ENCODE measurements at places on chromosomes 16 and 17. TPM values are rescaled to one million over a fixed set of nuclear protein-coding genes. Genes with fewer than 3 reads are reported as not detected.
A peak's percentile ranks its signal among the peaks of the same experiment; 100 is the strongest.

GRCh38 chr17:4721203-4722135, 9.8 kb upstream of the MED11 start:
- peak; percentile 61 for DNase-seq

- no peak for DNase-seq
These were observed 85.7 kb upstream of the XYLT1 start for GRCh38 chr16:17556276-17557052.

GNAO1 gene
- not detected for total RNA-seq

GRCh38 chr16:77324729-77325128, 110.1 kb downstream of the ADAMTS18 start:
- no peak for DNase-seq

TP53TG3B gene
- total RNA-seq: not detected

- DNase-seq: no peak
These were observed 29.0 kb downstream of the NUP93 start for GRCh38 chr16:56758930-56759329.

DNA sequence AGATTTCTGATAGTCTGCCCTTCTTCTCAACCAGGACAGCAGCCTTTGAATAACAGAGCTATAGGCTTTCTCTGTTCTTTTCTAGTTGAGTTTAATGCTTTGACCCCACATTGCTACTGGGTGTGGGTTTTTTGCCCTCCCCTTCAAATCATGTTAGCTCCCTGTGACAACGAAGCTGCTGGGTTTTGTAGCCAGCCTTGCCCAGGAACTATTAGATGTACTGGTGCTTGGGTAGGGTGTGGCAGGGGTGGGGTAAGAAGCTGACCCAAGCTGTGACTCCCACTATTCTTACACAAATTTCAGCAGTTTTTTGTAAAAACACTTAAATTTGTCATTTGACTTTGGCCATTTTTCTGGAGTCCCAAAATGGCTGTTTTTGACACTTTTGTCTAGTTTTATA, 69.7 kb downstream of the NLK start:
- DNase-seq: no peak

GRCh38 chr17:29177871-29178749, 2.1 kb downstream of the MYO18A start:
- no peak for DNase-seq

GRCh38 chr17:63881935-63882601, at the start of gene GH2:
Gene GH2, minus strand, starts transcription at chr17:63881944. Its CDS starts 143 bp downstream, at chr17:63881801.
- DNase-seq: peak; percentile 22

SPOP gene
- total RNA-seq: 32.0 TPM

GRCh38 chr17:18932360-18933055, 19.5 kb upstream of the SLC5A10 start:
- DNase-seq: no peak

DNA sequence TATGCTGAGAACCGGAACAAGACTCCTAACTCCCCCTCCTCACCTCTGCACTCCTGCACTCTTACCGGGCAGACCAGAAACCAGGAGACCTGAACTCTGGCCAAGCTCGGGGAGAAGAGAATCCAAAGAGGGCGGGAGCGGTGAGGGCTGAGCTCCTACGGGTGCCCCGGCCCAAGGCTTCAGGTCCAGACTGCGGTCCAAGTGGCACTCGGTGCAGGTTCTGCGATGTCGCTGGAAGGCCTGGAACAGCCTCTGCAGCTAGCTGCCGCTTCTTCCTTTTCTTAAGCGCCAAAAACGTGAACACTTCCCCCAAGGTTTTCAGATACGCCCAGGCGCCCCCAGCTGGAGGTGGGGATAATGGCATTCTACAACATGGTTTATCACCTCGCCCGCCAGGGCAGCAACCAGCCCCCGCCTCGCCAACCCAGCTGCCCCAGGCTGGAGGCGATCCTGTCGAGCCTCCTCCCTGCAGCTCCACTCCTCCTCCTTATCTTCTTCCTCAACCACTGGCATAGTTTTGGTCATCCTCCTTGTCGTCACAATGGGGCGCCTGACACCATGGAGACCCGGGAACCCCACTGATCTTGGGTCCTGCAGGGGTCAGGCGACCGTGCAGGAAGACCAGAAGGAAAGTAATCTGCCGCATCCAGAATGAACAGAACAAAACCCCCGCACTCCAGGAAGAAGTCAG, 1735.9 kb downstream of the TP53TG3F start:
- no peak for DNase-seq

GRCh38 chr17:65942592-65942991, 249.3 kb downstream of the CEP112 start:
- peak; percentile 45 for DNase-seq

PLK1 gene
- 102 TPM for total RNA-seq

CTRB1 gene
- total RNA-seq: not detected

TSPOAP1 gene
- total RNA-seq: 0.06 TPM

DNA sequence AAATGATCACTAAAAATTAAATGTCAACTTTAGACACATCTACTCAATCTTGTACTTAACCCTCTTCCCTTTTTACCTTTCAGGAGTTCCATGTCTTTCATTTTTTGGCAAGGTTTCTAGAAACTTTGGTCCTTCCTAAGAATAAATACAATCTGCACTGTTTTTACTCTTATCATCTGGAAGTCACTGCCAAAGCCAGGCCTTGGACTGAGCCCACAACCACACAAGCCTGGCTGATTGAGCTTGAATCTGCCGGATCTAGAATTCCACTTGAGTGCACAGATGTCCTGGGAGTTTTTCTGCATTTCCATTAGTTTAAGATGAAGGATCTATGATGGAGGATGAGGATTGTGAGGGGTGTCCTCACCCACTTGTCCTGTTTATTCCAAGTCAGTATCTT, 126.1 kb downstream of the VPS53 start:
- DNase-seq: no peak

DNA sequence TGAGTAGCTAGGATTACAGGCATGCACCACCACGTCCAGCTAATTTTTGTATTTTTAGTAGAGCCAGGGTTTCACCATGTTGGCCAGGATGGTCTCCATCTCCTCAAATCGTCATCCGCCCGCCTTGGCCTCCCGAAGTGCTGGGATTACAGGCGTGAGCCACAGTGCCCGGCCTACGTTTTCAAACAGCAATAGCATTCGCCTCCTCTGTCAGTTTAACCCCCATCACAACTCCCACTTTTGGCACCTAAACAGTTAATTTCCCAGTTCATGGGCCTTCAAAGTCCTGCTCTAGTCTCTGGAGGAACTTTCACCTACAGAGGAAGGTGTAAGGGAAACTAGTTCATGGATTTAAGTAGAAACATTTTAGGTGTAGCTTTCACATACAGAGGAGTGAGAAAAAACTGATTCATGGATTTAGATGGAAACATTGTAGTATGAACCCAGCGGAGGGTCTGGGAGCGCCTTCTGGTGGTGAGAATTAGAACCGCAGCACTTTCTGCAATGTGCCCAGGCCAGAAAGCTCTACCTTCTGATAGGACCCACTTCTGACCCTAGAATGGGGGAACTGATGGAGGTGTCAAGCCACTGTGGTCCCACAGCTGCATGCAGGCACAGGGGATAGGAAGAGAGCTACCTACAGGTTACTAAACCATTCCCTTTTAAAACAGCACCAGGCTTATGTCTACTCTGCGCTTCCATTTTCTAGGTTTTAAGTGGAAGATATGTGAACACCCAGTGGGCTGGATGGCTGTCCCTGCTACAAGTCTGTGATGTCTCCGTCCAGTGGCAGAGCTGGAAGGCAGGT, 12.0 kb upstream of the MEOX1 start:
- DNase-seq: peak; percentile 44

DNA sequence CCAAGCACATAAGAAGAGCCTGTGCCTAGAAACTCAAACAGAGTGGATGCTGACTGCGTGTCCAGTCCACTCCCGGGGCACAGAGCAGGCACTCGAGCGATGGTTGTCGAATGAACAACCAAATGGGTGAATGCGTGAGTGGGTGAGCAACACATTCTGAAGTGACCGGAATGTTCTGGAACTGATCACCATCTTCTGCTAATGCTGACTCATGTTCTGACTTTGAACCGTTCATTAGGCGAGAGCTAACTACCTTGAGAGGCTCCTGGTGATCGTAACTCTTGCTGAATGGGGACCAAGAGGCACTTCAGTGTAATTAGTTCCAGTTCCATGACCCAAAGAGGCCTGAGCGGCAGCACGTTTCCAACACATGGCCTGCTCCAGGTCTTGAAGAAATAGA, 37.9 kb downstream of the IRF8 start:
- DNase-seq: no peak

DNA sequence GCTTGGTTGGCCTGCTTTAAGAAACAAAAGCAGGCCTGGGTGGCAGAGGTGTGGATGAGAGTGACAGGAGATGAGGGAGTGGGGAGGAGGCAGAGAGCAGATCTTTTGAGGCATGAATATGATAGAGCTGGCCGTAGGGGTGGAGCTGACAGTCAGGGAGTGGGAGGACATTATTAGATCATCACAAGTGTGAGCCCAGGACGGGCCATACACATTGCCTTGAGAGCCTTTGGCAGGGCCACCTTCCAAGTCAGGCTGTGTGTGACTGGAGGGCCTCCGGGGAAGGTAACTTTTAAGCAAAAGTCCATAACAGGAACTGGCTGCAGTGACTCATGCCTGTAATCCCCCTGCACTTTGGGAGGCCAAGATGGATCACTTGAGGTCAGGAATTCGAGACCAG, 26.3 kb downstream of the GINS3 start:
- DNase-seq: peak; percentile 64

- no peak for DNase-seq
These were observed 41.9 kb upstream of the CDYL2 start for GRCh38 chr16:80846275-80846674.

DNA sequence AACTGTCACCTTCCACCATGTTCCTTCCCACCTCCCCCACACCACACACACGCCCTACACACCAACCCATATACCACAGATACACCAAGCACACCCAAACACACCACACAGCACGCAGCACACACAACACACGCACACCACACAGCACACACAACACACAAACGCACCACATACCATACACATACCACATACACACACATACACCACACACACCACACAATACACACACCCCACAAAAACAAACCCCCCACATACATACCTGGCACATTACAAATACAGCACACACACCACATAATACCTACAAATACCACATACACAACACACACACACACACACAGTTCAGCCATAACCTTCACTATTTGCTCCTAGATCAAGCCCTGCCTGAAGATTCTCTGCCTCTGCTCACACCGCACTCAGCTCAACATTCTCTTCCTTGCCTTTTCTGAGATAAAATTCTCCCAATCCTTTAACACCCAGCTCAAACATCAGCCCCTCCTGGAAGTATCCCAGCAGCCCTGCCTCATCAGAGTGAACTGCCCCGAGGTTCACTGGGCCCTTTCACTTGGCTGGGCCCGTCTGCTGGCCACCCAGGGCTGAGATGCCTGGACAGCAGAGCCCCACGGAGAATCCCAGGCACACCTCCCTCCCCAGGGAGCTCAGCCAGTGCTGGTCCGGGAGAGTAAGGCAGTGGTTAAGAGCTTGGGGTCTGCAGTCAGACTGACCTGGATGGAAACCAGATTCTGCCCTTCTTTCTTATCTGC, 31.9 kb upstream of the CPNE2 start:
- no peak for DNase-seq

NEK8 gene
- total RNA-seq: 2.2 TPM

IFI35 gene
- total RNA-seq: 26.3 TPM

DNA sequence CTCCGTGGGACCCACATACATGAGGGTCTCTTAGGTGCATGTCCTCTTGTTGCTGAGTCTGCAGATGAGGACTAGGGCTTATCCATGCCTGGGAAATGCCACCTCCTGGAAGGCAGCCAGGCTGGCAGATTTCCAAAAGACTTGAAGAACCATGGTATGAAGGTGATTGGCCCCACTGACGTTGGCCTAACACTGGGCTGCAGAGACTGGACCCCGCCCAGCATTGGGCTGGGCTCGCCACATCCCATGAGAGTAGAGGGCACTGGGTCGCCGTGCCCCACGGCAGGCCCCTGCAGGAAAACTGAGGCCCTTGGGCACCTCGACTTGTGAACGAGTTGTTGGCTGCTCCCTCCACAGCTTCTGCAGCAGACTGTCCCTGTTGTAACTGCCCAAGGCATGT, 38.2 kb upstream of the IL21R start:
- no peak for DNase-seq

- DNase-seq: no peak
These were observed 126.0 kb upstream of the CIBAR2 start for GRCh38 chr16:85238233-85238647.

DNA sequence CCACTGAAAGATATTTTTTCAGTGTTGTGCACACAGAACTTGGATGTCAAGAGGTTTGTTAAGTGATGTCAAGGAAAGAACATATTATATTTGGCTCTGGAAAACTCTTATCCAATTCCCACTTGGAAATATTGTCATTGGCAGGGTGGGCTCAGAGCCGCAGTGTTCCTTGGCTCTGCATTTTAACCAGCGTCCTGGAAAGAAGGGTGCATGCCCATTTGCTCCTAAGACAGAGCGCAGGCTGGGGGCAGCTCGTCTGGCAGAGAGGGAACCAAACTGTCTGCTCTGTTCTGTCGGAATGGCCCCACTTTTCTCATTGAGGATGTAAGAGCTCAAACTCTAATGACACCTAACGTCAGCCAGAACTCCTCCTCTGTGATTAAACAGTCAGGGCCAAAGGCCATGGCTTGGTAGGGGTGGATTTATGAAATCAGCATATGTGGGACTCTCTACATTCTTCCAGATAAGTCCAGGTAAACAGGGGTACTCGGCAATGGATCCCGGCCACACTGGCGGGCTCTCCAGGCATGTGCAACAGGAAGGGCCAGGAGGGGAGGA, 18.0 kb downstream of the SLC47A1 start:
- no peak for DNase-seq

DNA sequence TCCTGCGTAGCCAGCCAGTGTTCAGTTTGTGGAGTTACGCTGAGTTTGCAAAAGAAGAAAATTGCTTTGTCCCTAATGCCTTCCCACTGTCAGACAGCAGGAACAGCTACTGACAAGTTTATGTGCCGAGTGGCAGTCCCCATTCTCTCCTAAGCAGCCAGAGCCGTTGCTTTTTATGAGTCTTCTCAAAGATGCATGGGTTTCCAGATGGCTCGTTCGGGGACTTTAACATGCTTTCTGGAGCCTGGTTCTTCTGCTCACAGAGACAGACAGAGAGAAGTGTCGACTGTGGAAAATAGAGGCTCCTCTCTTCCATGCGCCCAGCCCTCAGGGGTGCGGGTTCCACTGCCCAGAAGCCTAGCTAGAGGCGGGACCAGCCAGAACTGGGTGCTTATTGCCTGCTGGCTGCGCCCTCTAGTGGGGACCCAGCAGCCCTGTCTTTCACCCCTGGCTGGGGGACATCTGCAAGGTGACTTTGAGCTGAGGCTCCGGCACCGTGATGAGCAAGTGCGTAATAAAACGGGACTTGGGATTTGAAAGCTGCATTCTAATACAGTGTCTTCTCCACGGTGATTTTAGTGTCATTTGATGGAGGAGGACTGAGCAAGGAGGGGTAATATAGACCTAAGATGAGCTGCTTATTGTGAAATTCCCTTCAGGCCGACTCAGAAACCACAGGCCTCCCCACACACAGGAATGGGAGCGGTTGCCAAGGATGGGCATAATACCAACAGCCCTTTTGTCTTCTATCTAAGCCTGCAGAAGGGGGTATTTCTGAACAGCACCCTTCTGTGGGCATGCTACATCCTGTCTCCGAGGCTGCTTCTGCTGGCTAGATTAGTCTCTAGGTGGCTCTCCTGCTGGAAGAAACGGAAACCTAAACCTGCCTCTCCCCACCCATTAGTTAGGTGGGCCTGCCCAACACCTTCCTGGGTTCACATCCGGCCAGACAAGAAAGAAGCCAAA, 73.1 kb downstream of the CCDC182 start:
- peak; percentile 77 for DNase-seq
